T-helper 17 cell (primary cell): ENCODE measurements at places on chromosomes 16 and 17. TPM values are rescaled to one million over a fixed set of nuclear protein-coding genes. Genes with fewer than 3 reads are reported as not detected.

Gene MGAT5B
- 0.55 TPM for total RNA-seq

Gene CDH5
- total RNA-seq = not detected

Gene KRTAP17-1
- total RNA-seq = not detected

Gene CCL5
- 202 TPM for total RNA-seq

Gene ITGA2B
- 297 TPM for total RNA-seq

Gene SMIM36
- 0.10 TPM for total RNA-seq

Gene LITAFD
- not detected for total RNA-seq

Gene UBE2G1
- total RNA-seq = 72.7 TPM

DNA sequence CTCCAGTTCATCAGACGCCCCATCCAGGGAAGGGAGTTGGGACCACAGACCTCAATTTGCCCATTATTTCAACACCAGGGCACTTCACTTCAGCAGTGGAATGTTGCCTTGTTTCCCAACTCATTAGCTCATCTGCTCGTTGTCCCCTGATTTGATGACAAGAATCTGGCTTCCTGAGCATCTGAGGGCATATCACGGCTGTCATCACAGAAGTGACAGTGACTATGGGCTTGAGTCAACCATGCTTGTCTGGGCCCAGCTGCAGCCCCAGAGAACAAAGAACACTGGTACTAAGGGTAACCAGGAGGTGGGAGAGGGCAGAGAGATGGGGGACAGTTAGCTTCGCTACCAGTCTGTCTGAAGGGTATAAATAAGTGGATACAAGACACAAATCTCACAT is 266.0 kb upstream of the SDK2 start:
- no peak for DNase-seq

GRCh38 chr17:1769822-1770477 is 8.1 kb downstream of the SERPINF1 start:
- no peak for DNase-seq

- DNase-seq = no peak
These were observed 6.9 kb downstream of the CCNF start for GRCh38 chr16:2436110-2436509.

DNA sequence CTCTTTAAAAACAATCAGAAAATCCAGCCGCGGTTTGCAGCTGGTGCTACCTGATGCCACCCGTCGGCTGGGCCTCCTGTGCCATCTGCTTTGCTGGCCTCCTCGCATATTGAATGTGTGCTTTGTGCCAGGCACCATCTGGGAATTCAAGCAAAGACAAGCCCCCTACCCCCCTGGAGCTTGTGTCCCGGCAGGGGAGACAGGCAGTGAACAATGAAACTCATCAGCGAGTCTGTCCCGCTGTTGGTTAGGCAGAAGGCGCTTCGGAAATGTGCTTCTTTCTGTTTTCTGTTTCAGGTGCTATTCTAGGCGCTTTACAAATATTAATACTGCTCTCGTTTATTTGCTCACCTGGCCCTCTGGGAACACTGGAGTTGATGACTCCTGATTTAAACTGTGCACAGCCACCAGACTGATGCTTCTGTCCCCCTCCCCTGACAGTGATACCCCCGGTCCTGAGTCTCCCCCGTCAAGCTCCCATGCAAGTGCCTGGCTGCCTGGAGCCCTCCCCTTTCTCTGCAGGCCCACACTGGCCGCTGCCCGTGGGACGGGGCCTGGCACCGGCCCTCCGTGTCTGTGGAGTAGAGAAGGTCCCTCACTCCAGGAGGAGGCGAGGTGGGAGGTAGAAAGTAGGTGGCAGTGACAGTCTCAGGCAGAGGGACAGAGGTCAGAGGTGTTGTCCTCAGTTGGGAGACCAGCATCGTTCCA is 126.1 kb upstream of the PLCG2 start:
- DNase-seq = no peak

DNA sequence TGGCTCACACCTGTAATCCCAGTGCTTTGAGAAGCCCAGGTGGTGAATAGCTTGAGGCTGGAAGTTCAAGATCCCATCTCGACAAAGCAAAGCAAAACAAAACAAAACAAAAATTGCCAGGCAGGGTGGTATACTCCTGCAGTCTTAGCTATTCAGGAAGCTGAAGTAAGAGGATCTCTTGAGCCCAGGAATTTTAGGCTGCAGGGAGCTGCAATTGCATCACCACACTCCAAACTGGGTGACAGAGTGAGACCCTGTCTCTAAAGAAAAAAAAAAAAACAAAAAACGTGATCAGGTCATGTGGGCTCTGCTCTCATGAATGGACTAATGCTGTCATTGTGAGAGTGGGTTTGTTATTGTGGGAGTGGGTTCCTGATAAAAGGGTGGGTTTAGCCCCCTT is 409.1 kb downstream of the NPIPA7 start:
- DNase-seq = no peak

DNA sequence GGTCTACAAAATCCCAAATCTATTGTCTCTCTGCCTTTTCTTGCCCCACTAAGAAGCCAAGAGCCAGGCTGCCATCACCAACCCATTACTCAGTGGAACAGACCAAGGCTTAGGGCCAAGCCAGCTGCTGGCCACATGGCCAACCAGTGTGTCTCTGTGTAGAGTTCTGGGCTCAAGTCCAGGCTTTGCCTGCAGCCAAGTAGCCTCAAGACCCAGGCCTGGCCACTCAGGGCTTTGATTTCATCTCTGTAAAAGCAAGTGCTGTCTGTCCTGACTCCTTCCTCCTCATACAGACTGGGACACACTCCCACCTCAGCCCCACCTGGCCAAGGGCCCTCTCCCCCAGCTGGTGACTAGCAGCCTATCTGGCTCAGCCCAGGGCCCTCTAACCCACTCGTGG is 14.6 kb downstream of the SREBF1 start:
- DNase-seq = no peak

DNA sequence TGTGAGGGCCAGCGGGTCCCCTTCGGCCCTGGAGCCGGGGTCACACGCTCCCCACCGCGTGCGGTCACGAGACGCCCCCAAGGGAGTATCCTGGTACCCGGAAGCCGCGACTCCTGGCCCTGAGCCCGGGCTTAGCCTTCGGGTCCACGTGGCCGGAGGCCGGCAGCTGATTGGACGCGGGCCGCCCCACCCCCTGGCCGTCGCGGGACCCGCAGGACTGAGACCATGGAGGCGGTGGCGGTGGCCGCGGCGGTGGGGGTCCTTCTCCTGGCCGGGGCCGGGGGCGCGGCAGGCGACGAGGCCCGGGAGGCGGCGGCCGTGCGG is at the start of gene NAGLU:
Gene NAGLU, plus strand, starts transcription at position 194 of the 324 bp plus-strand sequence. Its CDS starts 32 bp downstream, at position 226.
- DNase-seq = peak; percentile 64

DNA sequence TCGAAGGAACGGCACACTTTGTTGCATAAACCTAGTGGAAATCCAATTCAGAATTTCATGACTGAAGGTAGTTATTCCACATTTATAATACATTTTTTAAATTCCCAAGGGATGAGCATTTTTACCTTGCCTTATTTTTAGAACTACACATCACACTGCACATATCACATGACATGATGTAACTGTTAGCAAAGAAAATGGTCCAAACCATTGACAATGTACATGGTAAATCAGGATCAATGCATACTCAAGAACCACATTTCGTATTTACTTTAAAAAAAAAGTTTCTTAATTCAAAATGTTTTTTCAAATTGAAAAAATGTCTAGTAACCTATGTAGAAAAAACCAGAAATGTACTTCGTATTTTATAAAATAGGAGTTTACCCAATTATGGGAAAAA is 2.5 kb downstream of the KANSL1 start:
- no peak for DNase-seq

DNA sequence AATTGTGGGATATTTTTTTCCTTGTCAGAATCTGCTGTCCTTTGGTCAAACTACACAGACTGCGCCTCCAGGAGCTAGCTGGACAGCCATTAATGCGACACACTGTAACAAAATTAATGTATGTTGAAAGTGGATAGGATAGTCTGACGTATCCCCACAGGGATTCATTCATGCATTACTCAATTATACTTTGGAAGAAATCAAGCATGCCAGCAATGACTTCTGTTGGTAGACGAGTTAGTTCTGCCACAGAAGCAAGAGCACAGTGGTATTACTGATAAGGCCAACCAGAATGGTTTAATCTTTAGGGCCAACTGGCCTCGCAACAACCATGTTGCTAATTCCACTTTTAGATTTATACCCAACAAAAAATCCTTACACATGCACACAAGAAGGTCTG is 106.4 kb upstream of the TOB1 start:
- DNase-seq = no peak

GRCh38 chr17:47220531-47220999 is 11.4 kb downstream of the MYL4 start:
- DNase-seq = no peak

- no peak for DNase-seq
These were observed 6.2 kb downstream of the ADCY9 start for GRCh38 chr16:4110065-4110464.

DNA sequence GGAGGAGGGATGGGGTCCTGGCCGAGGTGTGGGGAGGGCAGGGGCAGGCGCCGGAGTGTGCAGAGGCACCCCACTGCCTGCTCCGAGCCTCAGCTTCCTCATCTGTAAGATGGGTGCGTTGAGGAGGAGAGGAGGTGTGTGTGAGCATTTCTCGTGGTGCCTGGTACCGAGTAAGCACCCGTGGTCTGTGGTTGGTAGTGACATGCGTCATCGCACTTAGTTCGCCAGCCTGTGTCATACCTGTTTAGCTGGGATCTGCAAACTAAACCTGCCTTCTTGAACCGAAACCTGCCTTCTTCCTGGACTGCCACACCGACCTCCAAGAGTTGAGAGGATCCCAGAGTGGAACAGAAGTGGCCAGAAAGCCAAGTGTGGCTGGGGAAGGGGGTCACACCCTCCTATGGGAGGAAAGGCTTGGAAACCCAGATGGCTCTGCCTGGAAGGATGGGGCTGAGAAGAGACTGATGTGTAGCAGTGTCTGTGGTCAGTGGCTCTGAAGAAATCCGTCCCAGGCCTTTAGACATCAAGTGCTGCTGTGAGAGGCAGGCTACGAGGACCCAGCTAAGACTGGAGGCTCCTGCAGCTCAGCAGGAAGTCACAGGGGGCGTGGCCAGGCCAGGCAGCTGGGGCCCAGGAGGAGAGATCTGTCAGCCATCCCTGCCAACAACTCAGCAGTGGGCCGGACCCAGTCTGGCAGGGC is 162.6 kb upstream of the PLCG2 start:
- DNase-seq = peak; percentile 38

DNA sequence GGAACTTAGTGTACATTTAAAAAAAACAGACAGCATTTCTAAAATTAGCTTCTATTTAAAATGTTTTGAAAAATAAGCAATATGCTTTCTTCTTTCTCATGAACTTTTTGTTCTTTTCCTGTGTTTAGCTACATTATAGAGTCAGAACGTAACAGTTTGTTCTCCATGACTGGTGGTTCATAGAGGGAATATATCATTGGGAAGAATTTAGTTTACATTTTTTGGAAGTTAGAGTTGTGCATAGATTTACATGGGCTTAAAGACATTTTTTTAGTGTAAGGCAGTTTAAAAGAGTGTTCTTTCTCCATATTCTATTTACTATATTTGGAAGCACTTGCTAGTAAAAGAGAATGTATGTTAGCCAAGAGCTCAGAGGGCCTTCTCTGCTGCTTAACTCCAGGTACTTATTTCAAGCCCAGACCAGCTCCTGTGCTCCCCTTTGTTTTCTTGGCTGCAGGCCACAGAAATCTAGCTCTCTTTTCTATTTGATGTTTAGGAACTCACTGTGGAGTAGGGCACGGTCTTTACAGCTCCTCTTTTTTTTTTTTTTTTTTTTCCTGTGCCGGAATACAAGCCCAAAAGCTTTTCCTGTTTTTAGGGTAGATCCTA is 20.2 kb downstream of the AP2B1 start:
- DNase-seq = no peak
